ENCODE measurements at places on chromosomes 12 and 14.

DNA sequence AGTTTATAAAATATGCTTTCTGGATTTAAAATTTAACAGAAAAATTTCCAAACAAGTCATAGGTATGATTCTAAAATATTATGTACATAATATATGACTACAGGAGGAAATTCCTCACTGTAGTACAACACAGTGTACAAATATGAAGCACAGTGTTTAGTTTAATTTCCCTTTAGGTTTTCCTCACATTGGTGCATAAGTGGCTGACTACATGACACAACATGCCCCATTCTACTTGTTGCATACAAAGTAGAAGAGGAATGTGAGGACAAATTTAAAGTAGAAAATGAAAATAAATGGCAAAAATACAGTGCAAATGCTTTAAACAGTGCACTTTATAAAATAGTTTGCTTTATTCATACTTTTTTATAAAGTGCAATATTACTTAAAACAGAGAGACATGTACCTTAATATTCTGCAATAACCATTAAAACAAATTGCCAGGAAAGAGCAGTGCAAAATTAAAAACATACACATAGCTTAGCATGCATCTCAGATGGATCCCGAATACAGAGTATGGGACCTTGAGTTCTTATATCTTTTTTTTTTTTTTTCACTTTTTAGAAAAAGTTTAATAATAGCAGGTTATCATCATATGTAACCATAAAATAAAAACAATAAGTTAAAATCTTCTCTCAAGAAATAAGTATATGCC lies 54.8 kb upstream of the TTC7B start:
- DNase-seq, result no peak

DNA sequence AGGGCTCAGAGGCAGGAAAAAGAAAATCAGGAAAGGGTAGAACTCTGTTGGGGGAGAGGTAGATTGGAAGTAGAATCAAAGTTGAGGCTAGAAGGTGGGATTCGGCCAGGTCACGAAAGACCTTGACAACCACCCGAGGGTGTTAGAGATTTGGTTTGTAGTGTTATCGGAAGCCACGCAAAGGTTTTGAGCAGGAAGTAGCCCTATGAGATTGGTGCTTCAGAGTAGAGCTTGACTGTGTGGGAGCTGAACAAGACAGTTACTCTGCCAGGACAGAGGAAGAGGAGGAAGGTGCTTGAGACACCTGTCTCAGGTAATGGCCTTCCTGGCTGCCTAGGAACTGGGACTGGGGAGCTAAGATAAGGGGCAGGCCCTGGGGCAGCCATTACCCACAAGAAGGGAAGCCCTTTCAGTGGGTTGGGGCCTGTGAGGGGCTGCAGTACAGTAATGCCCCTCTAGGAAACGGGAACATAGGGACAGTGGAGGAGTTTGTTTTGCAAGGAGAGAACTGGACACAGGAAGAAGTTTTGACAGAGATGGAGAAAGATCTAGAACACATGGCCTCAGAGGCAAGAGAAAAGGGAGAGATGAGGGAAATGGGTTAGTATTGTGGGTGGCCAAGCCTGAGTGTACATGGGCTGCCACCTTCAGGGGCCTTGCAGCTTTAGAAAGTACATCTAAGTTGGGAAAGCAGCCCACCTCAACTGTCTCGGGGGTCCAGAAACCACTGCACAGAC lies 73.5 kb downstream of the RIN3 start:
- no peak for DNase-seq

DNA sequence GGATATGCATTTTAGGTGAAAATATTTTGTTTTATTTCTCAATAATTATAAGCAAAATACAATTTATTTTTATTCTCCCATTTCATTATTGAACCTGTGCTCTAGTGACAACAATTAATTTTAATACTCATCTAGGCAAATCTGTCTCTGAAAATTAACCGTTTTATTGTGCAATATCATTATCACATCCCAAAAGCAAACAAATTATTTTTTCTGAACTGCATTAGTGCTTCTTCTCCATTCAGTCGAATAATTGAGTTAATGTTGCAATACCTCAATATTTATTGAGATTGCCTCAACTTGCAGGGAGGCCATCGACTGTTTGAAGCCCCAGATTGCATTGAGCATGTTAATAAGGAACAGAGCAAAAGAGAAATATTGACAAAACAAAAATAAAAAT lies 303.2 kb upstream of the LRFN5 start:
- DNase-seq, result no peak

DNA sequence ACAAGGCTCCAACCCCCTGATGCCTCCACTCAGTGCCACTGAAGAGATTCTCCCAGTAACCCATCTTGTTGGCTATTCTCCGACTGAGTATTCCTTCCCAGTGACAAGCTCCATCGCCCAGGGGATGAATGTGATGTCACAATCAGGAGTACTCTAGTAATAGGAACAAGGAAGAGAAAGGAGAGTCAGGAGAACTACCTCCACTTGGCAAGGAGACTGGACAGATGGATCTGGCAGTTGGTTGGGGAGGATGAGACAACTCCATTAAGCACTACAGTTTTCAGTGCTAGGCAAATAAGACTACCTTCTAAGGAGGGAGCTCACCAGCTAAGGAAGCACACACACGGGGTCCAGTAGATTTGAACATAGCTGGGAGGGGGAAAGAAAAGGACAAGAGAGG lies 5.3 kb downstream of the RNF41 start:
- DNase-seq, result no peak

GRCh38 chr14:99131632-99132271 lies 140.2 kb downstream of the BCL11B start:
- DNase-seq, result no peak

DNA sequence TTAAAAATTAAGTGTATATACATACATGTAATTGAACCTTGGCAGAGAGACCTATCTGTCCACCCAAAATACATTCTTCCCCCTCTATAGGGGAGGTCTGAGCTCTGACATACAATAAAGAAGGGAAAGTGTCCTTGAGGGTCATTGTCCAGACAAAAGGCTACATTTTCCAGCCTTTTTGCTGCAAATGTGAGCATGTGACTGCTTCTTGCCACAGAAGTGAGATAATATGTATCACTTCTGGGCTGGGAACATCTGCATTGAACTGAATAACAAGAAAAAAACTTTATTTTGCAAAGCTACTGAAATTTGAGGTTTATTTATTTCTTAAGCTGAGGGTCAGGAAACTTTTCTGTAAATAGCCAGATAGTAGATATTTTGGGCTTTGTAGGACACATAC lies 131.3 kb downstream of the TBC1D30 start:
- no peak for DNase-seq

DNA sequence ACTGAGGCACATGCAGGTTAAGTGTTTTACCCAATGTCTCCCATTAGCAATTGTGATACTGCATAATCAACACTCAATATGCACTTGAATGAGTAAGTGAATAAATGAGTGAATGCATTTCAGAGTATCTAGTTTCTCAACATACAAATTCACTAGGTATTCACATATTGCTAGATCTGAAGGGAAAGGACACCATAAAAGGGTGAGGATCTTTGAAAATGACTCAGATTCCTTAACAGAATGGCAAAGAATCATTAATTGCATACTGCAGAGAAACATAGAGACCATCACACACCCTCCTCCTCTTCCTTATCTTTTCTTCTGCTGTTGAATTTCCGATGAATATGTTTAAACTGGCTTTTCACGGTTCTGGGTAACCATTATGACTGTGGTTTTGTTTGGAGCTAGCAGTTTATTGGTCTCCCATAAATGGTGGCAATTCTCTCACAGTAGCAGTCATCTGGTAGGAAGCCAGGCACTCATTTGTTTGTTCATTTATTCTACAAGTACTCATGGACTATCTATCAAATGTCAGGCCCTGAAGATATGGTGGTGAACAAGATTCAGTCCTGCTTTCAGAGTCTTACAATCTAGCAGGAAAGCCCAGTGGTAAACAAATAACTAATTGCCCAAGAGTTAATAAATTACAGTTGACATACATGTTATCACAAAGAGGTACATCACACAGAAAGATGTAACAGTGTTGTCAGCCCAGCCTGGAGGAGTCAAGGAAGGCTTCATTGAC lies 70.2 kb downstream of the LLPH start:
- no peak for DNase-seq

GRCh38 chr12:58412461-58413060 lies 471.2 kb downstream of the ATP23 start:
- no peak for DNase-seq

GRCh38 chr14:76755610-76756370 lies 5.5 kb upstream of the VASH1 start:
- no peak for DNase-seq

GRCh38 chr12:52437508-52437907 lies 3.3 kb upstream of the KRT75 start:
- DNase-seq, result no peak

- DNase-seq, result no peak
Measured at GRCh38 chr12:43277651-43278540, 274.1 kb downstream of the ADAMTS20 start.

- no peak for DNase-seq
Measured at GRCh38 chr12:68739891-68740290, 6.1 kb upstream of the SLC35E3 start.

DNA sequence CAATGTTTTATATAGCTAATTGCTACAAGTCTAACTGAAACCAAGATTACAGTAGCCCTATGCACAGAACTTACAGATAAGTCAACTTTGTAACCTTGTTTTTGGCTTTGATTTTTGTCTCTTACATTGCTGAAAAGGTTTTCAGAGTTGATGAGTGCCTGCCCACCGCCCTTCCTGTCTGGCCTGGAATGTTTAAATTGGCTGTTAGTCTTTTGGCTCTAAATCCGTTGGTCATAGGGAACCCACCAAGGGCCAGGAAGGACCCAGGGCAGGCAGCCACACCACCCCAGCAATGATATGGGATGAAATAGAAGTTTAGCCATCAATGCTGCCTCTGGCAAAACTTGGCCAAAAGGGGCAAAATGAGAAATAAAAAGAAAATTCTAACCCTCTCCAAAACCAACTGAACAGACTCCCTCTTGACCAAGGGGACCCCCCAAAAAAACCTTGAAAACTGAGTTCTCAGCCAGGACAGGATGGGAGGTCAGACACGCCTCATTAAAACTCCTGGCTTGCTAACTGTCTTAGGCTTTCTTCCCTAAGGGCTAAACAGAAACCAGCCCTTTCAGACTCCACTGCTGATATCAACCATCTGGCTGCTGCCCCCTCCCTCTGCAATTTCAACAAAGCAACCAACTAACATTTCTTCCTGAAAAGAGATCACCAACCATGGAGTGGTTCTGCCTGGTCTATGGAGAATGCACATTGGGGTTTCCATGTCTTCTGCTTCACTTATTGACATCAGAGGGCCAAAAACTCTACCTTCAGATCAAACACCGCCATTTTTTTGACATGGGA lies 242.1 kb upstream of the NOS1 start:
- no peak for DNase-seq

GRCh38 chr12:1629338-1630132 lies 504 bp downstream of the WNT5B start:
- no peak for DNase-seq

GRCh38 chr12:24864796-24865125 lies 84.1 kb downstream of the BCAT1 start:
- no peak for DNase-seq

GRCh38 chr12:88381466-88381865 lies 198.8 kb downstream of the KITLG start:
- DNase-seq, result no peak

DNA sequence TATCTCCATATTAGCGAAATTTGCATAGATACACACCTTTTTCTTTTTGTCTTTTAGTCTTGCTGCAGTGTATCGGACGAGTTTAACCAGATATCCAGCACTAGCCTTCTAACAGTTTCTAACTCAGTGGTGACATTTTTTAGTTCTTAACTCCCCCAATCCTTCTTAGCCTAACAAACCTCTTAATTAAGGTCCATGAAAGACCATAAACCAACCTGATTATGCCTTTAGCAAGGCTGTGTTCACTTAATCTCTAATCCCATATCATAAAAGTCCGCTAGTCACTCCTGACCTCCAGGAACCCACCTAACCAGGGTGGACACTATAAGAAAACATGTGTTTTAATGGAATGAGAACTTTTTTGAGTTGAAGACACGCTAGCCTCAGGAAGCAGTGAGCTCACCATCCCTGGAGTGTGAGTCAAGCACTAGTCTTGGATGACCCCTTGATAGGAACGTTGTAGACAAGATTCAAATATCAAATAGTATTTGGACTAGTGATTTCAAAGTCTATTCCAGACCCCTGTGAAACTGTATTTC lies 9.5 kb downstream of the CDKN1B start:
- DNase-seq, result no peak

- DNase-seq, result no peak
Measured at GRCh38 chr12:1488908-1489381, 105.4 kb downstream of the FBXL14 start.

DNA sequence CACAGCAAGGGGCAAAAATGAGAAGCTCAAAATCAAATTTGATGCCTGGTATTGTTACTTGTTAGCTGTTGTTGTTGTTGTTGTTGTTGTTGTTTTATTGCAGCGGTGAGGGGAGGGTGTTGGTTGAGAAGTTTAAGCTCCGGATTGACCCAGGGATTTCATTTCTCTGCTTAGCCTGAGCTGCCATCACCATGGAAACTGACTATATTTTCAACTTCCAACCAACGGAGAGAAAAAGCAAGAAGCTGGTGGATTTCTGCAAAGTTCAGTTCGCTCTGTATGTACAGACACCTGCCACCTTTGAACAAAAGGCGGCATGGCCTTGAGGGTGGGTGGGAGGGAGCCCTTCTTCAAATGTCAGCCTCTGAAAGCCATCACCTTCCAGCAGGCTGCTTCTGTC lies 194.5 kb upstream of the NOS1 start:
- no peak for DNase-seq

DNA sequence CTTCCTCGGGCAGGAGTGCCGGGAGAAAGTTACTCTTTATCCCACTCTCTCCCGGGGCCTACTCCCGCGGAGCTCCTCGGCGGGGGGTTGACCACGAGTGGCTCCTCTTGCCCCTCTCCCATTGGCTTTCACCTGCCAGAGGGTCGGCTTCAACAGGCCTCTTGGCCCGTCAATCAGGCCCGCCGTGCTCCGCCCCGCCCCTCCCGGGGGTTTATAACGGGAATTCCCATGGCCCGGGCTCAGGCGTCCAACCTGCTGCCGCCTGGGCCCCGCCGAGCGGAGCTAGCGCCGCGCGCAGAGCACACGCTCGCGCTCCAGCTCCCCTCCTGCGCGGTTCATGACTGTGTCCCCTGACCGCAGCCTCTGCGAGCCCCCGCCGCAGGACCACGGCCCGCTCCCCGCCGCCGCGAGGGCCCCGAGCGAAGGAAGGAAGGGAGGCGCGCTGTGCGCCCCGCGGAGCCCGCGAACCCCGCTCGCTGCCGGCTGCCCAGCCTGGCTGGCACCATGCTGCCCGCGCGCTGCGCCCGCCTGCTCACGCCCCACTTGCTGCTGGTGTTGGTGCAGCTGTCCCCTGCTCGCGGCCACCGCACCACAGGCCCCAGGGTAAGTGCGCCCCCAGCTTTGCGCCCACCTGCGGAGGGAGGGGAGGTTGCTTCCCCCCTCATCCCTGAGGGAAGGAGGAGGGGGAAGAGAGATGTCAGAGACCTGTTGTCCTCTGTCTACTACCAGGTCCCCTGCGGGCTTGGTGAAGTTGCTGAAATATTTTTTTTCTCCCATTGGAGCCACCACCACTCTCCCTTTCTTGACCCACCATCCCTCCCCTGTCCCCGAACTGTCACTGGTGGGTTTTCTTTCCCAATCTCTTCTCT lies at the start of gene SMOC1:
Gene SMOC1 (plus strand): TSS at position 242 of the 869 bp plus-strand sequence. CDS start 263 bp downstream, at position 505.
- no peak for DNase-seq

Measured in esophagus squamous epithelium (tissue), 5 donors.